Upper lobe of left lung (tissue), 6 donors: ENCODE measurements at places on chromosomes 13 and 19.
A peak's percentile ranks its signal among the peaks of the same experiment; 100 is the strongest.

GRCh38 chr13:112697756-112698655 lies 8.2 kb downstream of the ATP11A start:
- H3K36me3 ChIP-seq: no peaks in the 10 kb centered on the region
- H3K27me3 ChIP-seq: no peaks in the 10 kb centered on the region
- H3K4me1 ChIP-seq: peaks cover 27% of the 10 kb centered on the region
- H3K4me3 ChIP-seq: no peak overlapping the region
- DNase-seq: no peak

- no peak overlapping the region for H3K4me3 ChIP-seq
- H3K27ac ChIP-seq: no peak overlapping the region
- no peaks in the 10 kb centered on the region for H3K4me1 ChIP-seq
- H3K27me3 ChIP-seq: no peaks in the 10 kb centered on the region
- no peaks in the 10 kb centered on the region for H3K36me3 ChIP-seq
- no peak for DNase-seq
Observed at GRCh38 chr13:32609428-32609827, 23.2 kb downstream of the PDS5B start.

GRCh38 chr19:53808710-53809125 lies 15.4 kb downstream of the NLRP12 start:
- no peak overlapping the region for H3K27ac ChIP-seq
- H3K4me1 ChIP-seq: no peaks in the 10 kb centered on the region
- H3K4me3 ChIP-seq: no peak overlapping the region
- DNase-seq: no peak

DNA sequence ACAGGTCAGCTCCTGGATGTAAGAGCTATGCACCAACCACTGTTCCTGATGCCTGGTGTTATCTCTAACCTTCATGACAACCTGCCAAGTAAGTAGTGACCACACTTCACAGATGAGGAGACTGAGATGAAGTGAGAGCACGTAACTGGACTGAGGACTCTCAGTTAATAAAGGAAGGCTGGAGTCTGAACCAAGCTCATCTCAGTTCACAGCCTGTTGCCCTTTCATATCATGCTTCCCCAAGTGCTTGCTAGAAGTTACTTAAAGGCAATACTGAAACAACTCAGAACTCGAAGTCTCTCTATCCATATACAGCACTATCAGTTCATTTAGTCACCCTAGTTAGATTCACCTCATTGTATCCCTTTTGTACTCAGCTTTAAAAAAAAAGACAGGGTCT lies 119.7 kb downstream of the ABCC4 start:
- no peaks in the 10 kb centered on the region for H3K27me3 ChIP-seq
- H3K4me1 ChIP-seq: peaks cover 19% of the 10 kb centered on the region
- no peak overlapping the region for H3K27ac ChIP-seq
- H3K36me3 ChIP-seq: peaks cover 2% of the 10 kb centered on the region

- peak overlapping the region; percentile 72 for H3K27ac ChIP-seq
- H3K27me3 ChIP-seq: no peaks in the 10 kb centered on the region
- DNase-seq: no peak
- H3K4me3 ChIP-seq: no peak overlapping the region
- peaks cover 29% of the 10 kb centered on the region for H3K4me1 ChIP-seq
Observed at GRCh38 chr13:33745370-33746324, 72.3 kb upstream of the RFC3 start.

DNA sequence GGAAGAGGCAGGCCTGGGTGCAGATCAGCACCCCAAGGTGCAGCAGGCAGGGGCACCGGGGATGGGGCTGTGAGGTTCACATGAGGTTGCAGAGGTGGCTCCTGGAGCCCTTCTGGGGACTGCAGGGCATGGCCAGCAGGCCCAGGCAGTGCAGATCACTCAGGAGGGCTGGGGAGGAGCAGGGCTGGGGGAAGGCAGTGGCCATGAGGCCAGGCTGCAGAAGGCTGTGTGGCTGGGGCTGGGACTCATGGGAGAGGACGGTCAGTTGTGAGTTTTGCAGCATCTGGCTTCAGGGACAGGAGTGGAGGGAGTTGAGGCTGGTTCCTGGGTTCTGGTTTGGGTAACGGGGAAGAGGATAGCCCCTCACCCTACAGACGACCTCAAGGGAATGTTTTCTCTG lies 7.3 kb downstream of the WDR88 start:
- peak; percentile 38 for DNase-seq
- peaks cover 11% of the 10 kb centered on the region for H3K4me1 ChIP-seq
- H3K27ac ChIP-seq: no peak overlapping the region
- no peaks in the 10 kb centered on the region for H3K27me3 ChIP-seq
- H3K4me3 ChIP-seq: no peak overlapping the region
- H3K36me3 ChIP-seq: no peaks in the 10 kb centered on the region

GRCh38 chr19:11208561-11209471 lies 11.5 kb upstream of the KANK2 start:
- no peak overlapping the region for H3K4me3 ChIP-seq
- no peak overlapping the region for H3K27ac ChIP-seq
- DNase-seq: no peak
- peaks cover 87% of the 10 kb centered on the region for H3K36me3 ChIP-seq
- H3K27me3 ChIP-seq: no peaks in the 10 kb centered on the region

GRCh38 chr13:28582225-28582891 lies 76.6 kb upstream of the POMP start:
- no peaks in the 10 kb centered on the region for H3K27me3 ChIP-seq
- H3K36me3 ChIP-seq: no peaks in the 10 kb centered on the region
- DNase-seq: no peak

DNA sequence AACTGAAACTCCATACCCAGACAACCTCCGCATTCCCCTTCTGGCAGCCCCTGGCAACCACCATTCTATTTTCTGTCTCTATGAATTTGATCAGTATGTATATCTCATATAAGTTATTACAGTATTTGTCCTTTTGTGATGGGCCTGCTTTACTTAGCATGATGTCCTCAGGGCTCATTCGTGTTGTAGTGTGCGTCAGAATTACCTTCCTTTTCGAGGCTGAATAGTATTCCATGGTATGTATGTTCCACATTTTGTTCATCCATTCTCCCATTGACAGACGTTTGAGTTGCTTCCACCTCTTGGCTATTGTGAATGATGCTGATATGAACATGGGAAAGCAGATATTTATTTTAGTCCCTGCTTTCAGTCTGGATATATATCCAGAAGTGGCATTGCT lies 5.0 kb downstream of the PLEKHF1 start:
- no peak overlapping the region for H3K27ac ChIP-seq
- H3K36me3 ChIP-seq: peaks cover 3% of the 10 kb centered on the region
- DNase-seq: no peak
- no peak overlapping the region for H3K4me3 ChIP-seq
- peaks cover 50% of the 10 kb centered on the region for H3K4me1 ChIP-seq
- no peaks in the 10 kb centered on the region for H3K27me3 ChIP-seq

DNA sequence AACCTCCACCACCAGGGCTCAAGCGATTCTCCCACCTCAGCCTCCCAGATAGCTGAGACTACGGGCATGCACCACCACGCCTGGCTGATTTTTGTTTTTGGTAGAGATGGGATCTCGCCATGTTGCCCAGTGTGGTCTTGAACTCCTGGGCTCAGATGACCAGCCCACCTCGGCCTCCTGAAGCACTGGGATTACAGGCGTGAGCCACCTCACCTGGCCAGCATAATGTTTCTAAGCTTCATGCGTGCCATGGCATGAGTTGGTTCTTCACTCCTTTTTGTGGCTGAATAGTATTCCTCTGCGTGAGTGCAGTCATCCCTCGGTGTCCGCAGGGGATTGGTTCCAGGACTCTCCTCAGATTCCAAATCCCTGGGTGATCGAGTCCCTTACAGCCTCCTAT lies 4.2 kb upstream of the ZNF579 start:
- peak overlapping the region; percentile 61 for H3K27ac ChIP-seq
- H3K27me3 ChIP-seq: no peaks in the 10 kb centered on the region
- H3K4me1 ChIP-seq: peaks cover 42% of the 10 kb centered on the region
- no peaks in the 10 kb centered on the region for H3K36me3 ChIP-seq
- DNase-seq: no peak

- no peak for DNase-seq
- no peaks in the 10 kb centered on the region for H3K27me3 ChIP-seq
- H3K4me3 ChIP-seq: no peak overlapping the region
- H3K4me1 ChIP-seq: no peaks in the 10 kb centered on the region
Observed at GRCh38 chr13:76132532-76132931, 496.4 kb downstream of the LMO7 start.

DNA sequence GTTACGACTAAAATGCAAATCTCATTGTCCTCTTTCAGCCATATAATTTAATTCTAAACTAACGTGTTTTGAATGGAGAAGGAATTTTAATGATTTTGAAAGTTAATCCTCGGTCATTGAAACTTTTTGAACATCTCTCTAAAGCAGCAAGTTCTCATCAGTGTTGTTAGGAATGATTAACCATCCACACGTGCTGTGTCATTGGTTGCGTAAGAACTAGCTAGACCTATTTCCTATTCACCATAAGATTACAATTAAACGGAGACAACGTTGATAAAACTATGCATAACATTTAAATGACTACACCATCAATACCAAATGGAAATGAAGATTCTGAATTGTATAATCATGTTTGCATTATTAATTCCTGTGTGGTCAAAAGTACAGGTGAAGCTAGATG lies 155.6 kb upstream of the IRS2 start:
- no peak overlapping the region for H3K4me3 ChIP-seq
- H3K27me3 ChIP-seq: no peaks in the 10 kb centered on the region
- no peaks in the 10 kb centered on the region for H3K4me1 ChIP-seq

- H3K36me3 ChIP-seq: no peaks in the 10 kb centered on the region
- H3K4me3 ChIP-seq: no peak overlapping the region
- H3K4me1 ChIP-seq: no peaks in the 10 kb centered on the region
- no peak overlapping the region for H3K27ac ChIP-seq
- DNase-seq: no peak
Observed at GRCh38 chr13:73850104-73850873, 283.9 kb downstream of the KLF12 start.

DNA sequence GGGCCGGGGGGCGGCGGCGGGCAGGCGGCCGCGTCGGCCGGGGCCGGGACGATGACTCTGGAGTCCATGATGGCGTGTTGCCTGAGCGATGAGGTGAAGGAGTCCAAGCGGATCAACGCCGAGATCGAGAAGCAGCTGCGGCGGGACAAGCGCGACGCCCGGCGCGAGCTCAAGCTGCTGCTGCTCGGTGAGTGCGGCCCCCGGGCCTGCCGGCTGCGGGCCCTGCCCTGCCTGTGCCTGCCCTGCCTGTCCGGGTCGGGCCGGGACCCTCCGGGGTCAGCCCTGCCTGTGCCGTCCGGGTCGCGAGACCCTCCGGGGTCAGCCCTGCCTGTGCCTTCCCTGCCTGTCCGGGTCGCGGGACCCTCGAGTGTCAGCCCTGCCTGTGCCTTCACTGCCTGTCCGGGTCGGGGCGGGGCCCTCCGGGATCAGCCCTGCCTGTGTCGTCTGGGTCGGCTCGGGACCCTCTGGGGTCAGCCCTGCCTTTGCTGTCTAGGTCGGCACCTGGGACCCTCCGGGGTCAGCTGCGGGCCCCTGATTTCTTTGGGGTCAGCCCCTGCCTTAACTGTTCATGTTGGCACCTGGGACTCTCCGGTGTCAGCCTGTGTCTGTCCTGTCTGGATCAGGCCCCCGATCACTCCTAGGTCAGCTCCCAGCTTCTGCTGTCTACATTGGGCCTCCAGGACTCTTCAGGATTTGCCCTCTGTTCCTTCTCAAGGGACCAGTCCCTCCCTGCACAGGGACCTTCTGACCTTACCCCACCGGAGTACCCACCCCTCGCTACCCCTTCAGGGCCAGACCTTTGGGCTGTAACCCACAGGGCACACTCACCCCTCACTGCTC lies 659 bp downstream of the GNA11 start:
- peak overlapping the region; percentile 89 for H3K27ac ChIP-seq
- no peaks in the 10 kb centered on the region for H3K27me3 ChIP-seq
- H3K4me3 ChIP-seq: peak overlapping the region; percentile 93
- peaks cover 51% of the 10 kb centered on the region for H3K4me1 ChIP-seq
- DNase-seq: no peak
- no peaks in the 10 kb centered on the region for H3K36me3 ChIP-seq

DNA sequence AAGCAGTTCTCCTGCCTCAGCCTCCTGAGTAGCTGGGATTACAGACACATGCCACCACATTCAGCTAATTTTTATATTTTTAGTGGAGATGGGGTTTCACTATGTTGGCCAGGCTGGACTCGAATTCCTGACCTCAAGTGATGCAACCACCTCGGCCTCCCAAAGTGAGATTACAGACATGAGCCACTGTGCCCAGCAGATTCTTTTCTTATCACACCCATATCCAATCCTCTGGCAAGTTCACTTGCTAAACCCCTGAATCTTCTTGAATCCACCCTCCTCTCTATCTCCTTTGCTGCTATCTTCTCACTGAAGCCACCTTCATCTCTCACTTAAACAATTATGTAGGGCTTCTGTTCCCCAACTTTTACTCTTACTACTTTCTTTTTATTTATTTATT lies 17.5 kb downstream of the TMEM143 start:
- no peak overlapping the region for H3K4me3 ChIP-seq
- no peak overlapping the region for H3K27ac ChIP-seq
- H3K4me1 ChIP-seq: no peaks in the 10 kb centered on the region

DNA sequence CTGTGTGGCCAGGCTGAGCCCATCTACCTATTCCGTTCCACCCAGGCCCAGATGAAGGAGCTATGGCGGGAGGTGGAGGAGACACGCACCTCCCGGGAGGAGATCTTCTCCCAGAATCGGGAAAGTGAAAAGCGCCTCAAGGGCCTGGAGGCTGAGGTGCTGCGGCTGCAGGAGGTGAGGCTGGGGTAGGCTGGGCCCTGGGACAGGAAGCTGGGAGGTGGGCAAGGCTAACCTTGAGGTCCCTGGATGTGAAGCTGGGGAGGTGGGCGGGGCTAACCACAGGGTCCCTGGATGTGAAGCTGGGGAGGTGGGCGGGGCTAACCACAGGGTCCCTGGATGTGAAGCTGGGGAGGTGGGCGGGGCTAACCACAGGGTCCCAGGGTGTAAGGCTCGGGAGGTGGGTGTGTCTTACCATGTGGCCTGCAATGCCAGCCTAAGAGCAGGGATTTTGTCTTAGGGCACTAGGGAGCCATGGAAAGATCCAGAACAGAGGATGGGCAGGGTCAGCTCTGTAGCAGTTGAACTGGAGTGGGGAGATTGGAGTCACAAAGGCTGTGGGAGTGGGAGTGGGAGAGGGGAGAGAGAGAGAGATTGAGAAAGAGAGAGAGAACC lies 36.9 kb downstream of the KCNC3 start:
- H3K4me3 ChIP-seq: no peak overlapping the region
- peaks cover 73% of the 10 kb centered on the region for H3K36me3 ChIP-seq
- no peaks in the 10 kb centered on the region for H3K27me3 ChIP-seq
- no peaks in the 10 kb centered on the region for H3K4me1 ChIP-seq

DNA sequence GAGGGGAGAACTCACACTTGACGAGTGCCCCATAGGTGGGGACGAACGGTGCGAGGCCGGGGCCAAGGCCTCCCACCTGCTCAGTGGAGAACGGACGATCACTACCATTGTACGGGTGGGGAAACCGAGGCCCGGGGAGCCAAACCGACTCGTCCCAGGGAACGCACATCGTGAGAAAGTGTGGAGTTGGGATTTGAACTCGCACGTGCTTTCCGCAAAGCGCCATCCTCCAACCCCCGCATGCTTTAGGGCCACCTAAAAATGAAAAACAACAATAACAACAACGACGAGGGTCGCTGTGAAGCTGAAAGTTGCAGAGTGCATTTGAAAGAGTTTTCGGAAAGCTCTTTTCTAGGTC lies 458 bp downstream of the ARHGEF1 start:
- no peak for DNase-seq
- no peaks in the 10 kb centered on the region for H3K27me3 ChIP-seq
- peak overlapping the region; percentile 98 for H3K27ac ChIP-seq

GRCh38 chr13:86193281-86193680 lies 394.1 kb upstream of the SLITRK6 start:
- H3K4me1 ChIP-seq: no peaks in the 10 kb centered on the region
- DNase-seq: no peak
- no peaks in the 10 kb centered on the region for H3K27me3 ChIP-seq
- H3K27ac ChIP-seq: no peak overlapping the region

GRCh38 chr13:112718318-112718717 lies 28.5 kb downstream of the ATP11A start:
- no peaks in the 10 kb centered on the region for H3K27me3 ChIP-seq
- H3K27ac ChIP-seq: no peak overlapping the region
- H3K4me3 ChIP-seq: no peak overlapping the region
- no peak for DNase-seq
- peaks cover 49% of the 10 kb centered on the region for H3K4me1 ChIP-seq
